ENCODE measurements at places on chromosomes 13 and 19.

DNA sequence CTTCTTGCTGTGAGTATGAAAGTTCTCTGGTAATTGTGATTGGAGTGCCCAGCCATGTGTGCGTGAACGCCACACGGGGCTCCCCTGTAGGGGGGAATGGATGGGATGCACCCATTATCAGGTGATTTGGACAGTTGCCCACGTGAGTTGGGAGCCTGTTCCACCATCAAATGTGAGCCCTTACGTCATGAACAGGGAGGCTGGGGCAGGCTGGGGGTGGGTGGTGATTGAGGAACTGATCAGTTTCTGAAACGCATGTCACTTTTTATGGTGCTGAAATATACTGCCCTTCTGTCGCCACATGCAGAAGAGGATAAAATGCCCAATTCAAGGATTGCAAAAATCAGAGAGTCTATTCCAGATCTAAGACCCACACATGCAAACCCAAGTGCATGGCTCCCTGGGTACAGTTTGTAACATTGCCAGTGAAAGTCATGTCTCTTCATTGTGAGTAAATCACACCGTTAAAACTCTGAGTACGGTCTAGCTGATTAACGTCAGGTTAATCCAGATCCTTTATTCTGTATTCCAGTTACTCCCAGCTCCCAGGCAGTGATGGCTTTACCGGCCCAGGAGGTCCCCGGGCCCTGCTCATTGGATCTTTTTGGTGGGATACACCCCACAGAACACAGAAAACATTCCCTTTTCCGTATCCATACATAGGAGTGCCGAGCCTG is 90.2 kb downstream of the RAB20 start:
- no peak for DNase-seq

- no peak for DNase-seq
Measured at GRCh38 chr19:31100981-31101380, 248.3 kb downstream of the TSHZ3 start.

- no peak for DNase-seq
Measured at GRCh38 chr13:94710881-94711560, 1.3 kb downstream of the SOX21 start.

GRCh38 chr13:110200276-110200870 is 106.6 kb downstream of the COL4A1 start:
- DNase-seq, result no peak

DNA sequence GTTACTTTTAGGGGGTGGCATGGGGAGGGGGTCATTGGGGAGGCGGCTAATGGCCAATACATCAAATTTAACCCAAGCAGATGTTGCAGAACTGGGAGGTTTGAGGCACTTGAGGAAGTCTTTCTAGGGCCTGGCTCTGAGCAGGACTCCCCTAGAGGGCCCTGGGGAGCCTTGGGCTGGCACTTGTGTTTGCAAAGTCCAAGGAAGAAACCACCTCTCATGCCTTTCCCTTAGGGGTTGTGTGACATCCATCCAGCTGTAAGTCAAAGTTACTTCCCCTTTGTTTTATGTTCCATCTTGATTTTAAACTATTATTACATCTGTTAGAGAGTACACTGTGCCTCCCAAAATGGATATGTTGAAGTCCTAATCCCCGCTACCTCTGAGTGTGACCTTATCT is 159.9 kb downstream of the KATNAL1 start:
- DNase-seq, result no peak

Measured in Panc1 (cell line).